Thyroid gland (tissue), 4 donors: ENCODE measurements at places on chromosomes 13 and 19. TPM values are rescaled to one million over a fixed set of nuclear protein-coding genes. Genes with fewer than 3 reads are reported as not detected.

The RTBDN gene
- not detected for total RNA-seq

The KANK3 gene
- 49.7 TPM for total RNA-seq

The PLK5 gene
- total RNA-seq, result not detected

The CYP2F1 gene
- not detected for total RNA-seq

The CCDC8 gene
- 28.3 TPM for total RNA-seq

The ZNF85 gene
- total RNA-seq, result 16.8 TPM

The FXYD1 gene
- 15.0 TPM for total RNA-seq

The SERPINE3 gene
- total RNA-seq, result not detected

The THAP8 gene
- total RNA-seq, result 7.1 TPM

The BRSK1 gene
- total RNA-seq, result 0.83 TPM

The SEMA6B gene
- total RNA-seq, result 1.2 TPM

The ZNF791 gene
- 37.9 TPM for total RNA-seq

The SYT3 gene
- not detected for total RNA-seq

The KIRREL2 gene
- 0.20 TPM for total RNA-seq

The FPR3 gene
- 2.2 TPM for total RNA-seq

The C1QTNF9B gene
- not detected for total RNA-seq

The ZNF302 gene
- total RNA-seq, result 60.8 TPM

The CEACAM4 gene
- total RNA-seq, result not detected

The FFAR2 gene
- 0.27 TPM for total RNA-seq
